ENCODE measurements at places on chromosomes 7 and 10.

DNA sequence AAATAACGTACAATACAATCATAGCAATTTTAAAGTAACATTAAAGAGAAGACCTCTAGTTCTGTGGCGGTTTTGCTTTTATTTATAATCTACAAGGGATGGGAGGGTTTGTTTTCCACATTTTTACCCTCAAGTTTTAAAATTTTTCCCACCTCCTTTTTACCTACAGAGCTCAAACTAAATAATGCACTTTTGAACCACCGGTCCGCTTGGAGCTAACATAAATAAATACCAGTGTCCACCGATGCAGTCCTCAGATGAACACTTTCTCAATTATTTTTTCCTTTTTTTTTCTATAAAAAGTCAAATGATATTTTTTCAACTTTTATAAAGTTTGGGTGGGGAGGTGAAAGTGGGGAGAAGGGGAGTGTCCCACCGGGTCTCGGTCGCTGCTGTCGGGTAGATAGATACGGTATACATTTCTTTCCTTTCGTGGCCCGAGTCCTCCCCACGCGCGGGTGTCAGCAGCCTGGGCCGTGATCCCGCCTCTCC is 3.3 kb downstream of the ZNF503 start:
- no peak for DNase-seq

GRCh38 chr10:104816501-104816900 is 175.4 kb downstream of the SORCS3 start:
- no peak for DNase-seq

- DNase-seq = no peak
Observed at GRCh38 chr7:102119213-102119651, 167.4 kb upstream of the SH2B2 start.

GRCh38 chr7:95963446-95963990 is 191.2 kb downstream of the DYNC1I1 start:
- no peak for DNase-seq

- DNase-seq = no peak
Observed at GRCh38 chr7:57216340-57216739, 84.1 kb upstream of the ZNF479 start.

GRCh38 chr10:3423384-3423783 is 250.8 kb upstream of the PITRM1 start:
- DNase-seq = no peak

DNA sequence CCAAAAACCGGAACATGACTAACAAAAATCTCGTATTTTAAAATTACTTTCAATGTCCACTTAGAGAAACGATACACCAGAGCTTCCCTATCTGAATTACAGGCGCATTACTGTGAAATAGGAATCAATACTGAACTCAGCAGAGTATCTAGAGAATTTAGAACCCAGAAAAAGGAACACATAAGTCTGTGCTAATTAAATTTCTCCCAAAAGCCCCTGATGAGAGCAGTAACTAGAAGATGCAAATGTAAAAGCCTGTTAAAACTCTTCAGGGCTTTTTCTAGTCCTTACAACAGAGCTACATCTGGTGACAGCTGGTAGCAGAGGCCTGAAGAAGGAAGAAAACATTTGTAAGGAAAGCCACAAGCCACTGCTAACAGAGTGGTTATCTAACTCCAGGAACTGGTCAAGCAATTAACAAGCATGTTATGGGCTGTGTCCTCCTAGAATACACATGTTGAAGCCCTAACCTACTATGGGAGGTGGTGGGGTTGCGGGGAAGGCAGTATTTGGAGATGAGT is 24.2 kb downstream of the ITIH5 start:
- no peak for DNase-seq

GRCh38 chr10:79193694-79194382 is 125.1 kb downstream of the ZMIZ1 start:
- DNase-seq = no peak

Data from stimulated activated CD4-positive, alpha-beta T cell treated with anti-CD3 and anti-CD28 coated beads, TNF-alpha, amount 100 ng/mL, for 1 hour (primary cell).